Fibroblast of the aortic adventitia (primary cell): ENCODE measurements at places on chromosomes 16 and 17.

GRCh38 chr17:41464173-41464572 is 3.0 kb downstream of the KRT32 start:
- no peak for DNase-seq

GRCh38 chr17:81025741-81026129 is 9.2 kb upstream of the BAIAP2 start:
- peak; percentile 54 for DNase-seq

- DNase-seq: no peak
These were observed 24.5 kb downstream of the WDR45B start for GRCh38 chr17:82623707-82624106.

GRCh38 chr16:588639-588888 is 1.3 kb upstream of the RAB40C start:
- DNase-seq: peak; percentile 62

DNA sequence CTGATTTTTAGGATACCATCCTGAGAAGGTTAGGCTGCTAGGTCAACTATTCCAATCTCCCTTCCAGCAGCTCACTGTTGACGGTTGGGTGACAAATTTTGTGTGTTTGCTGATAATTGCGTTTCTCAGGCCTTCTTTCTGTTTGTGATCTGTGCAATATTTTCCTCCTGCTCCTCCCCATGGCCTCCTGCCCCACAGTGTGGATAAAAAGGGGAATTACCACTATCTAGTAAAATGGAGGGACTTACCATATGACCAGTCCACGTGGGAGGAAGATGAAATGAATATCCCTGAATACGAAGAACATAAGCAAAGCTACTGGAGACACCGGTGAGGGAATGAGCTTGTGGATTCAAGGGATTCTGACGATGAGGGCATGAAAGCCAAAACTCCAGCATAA is 9.2 kb downstream of the CHD3 start:
- peak; percentile 75 for DNase-seq

DNA sequence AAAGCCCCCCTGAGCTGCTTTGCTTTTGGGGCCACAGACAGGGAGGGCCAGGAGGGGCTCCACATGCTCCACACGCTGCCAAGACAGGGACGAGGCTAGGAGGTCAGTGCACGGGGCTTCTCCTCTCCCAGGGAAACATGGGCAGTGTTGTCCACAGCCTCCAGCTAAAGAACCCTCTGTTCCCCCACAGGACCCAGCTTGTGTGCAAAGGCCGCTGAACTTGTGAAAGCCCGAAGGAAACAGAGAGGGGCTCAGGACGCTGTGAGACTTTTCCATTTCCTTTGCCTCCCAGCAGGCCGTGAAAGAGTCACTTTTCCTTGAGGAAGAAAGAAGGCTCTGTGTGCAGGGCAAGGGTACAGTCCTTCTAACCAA is 9.7 kb downstream of the CDRT4 start:
- no peak for DNase-seq

GRCh38 chr16:88803264-88803987 is at the start of gene CDT1:
TSS of gene CDT1 (plus strand) at chr16:88803789. CDS start at chr16:88803832, 43 bp downstream.
- DNase-seq: peak; percentile 68

DNA sequence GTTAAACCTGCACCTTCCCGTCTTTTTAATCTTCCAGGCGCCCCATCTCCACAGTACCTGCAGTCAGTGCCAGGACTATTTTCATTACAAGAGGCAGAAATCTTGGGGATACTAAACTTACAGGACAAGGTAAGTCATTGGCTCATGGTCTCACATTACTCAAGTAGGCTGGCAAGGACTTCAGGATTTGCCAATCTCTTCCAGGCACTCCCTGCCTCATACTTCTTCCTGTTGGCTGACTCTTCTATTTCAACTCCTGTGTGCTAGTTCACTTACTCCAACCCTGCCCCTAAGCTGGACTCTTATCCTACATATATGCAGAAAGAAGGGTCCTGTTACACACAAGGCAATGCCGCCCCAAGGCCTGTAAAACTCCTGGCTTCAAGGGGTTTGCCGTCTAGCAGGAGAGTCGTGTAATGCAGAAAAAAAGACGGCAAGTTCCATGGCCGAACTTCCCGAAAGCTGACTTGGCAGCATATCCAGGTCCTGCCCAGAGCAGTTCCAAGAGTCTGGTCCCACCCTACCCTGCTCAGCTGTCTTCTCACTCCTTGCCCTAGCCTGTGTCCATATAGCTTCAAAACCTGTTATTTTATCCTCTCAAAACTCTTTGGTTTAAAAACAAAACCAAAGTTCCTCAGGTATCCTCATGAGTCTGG is 14.8 kb downstream of the ERN1 start:
- DNase-seq: peak; percentile 78

DNA sequence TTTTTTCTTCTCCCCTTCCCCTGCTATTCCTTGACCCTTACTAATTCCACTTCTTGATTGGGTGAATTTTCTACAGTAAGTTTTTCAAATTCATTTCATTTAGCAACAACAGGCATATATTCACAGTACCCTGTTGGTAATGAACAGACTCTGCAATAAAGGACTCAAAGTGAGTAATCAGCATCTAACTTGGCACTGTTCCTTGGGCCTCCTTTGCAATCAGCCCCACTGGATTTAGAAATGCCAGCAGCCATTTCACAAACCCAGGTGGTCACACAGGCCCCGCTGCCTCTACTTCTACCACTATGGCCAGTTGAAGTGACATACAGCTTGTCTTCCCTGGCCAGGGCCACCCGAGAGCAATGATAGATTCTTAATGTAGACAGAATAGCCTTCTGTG is 113.8 kb downstream of the CYB561 start:
- DNase-seq: peak; percentile 33

DNA sequence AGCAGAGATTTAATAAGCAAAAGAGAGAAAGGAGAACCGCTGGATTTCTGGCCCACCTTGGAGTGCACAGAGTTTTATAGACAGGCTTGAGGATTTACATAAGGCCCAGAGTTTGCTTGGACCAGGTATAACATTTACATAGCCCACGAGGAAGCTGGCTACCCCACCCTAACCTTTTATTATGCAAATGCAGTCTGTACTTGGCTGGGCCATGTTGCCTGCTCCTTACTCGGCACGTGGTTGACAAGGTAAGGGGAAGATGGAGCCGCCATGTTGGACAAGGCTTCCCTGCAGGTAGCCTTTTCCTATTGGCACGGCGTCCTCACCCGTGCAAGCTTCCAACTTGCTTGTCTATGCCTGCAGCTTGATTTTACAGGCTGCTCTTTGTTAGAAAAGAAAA is 35.2 kb upstream of the HS3ST3A1 start:
- DNase-seq: no peak

- peak; percentile 47 for DNase-seq
These were observed 7.8 kb downstream of the PLXDC1 start for GRCh38 chr17:39143552-39144093.

GRCh38 chr16:82331974-82332750 is 162.1 kb upstream of the MPHOSPH6 start:
- DNase-seq: no peak

- DNase-seq: no peak
These were observed 4.7 kb upstream of the SLC6A4 start for GRCh38 chr17:30240177-30240576.

DNA sequence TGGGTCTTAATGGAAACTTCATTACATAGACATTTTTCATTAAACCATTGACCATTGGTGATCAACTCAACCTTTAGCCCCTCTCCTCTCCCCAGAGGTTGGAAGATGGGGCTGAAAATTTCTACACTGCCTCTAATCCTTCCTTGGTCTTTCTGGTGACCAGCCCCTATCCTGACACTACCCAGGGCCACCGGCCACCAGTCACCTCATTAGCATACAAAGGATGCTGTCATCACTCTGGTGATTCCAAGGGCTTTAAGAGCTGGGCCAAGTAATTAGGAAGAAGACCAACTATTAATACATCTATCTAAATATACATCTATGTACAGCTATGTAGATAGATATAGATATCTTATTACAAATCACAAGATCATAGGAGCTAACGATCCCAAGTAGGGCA is 111.2 kb upstream of the IRX6 start:
- no peak for DNase-seq

DNA sequence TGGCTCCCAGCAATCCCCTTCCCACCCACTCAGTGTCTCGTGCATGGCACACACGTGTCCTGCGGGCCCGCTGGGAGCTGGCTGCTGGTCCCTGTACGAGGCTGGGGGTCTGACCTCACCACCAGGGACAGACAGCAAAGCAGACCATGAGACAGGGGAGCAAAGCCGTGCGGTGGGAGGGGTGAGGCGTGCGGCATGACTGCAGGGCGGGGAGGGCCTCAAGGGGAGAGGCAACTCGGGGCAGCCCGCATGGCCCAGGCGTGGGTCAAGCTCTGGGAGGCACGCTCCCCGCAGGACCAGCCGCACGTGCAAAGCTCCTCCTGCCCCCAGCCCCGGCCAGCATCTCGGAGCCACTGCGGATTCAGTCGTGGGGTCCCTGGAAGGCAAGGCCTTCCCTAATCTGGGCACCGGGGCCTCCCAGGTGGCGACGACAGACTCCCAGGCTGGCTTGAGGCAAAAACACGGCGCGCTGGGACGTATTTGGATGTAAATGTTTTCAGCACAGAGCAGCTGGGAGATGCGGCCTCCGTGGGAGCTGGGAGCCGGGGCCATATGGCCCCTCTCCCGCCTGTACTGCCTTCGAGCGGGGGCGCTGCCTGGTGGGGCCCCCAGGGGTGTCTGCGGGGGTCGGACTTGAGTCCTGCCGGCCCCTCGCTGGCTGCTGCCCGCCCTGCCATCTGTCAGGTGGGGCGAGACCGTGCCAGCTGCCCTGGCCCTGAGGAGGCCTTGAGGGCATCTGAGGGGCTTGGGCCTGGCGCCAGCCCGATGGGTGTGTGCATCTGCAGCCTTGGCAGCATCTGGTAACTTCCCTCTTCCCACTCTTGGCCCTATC is 12.2 kb upstream of the CBFA2T3 start:
- no peak for DNase-seq

DNA sequence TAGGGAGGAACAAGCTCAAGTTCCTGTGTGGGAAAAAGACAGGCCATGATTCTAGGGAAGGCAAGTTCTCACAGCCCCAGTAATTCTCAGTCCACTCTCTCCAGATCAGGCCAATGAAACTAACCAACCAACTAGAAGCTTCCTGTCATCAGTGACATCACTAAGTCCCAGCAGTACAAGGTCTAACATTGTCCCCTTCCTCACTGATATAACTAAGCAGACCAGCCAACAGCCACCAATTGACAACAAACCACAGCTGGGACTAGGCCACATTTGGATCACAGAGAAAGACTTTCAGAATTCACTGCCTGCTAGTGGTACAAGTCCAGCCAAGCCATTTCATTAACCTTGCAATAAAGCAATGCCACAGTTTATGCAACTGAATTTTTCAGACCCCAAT is 94.0 kb downstream of the CACNG1 start:
- no peak for DNase-seq

GRCh38 chr17:8725881-8726876 is 18.5 kb downstream of the CCDC42 start:
- no peak for DNase-seq

DNA sequence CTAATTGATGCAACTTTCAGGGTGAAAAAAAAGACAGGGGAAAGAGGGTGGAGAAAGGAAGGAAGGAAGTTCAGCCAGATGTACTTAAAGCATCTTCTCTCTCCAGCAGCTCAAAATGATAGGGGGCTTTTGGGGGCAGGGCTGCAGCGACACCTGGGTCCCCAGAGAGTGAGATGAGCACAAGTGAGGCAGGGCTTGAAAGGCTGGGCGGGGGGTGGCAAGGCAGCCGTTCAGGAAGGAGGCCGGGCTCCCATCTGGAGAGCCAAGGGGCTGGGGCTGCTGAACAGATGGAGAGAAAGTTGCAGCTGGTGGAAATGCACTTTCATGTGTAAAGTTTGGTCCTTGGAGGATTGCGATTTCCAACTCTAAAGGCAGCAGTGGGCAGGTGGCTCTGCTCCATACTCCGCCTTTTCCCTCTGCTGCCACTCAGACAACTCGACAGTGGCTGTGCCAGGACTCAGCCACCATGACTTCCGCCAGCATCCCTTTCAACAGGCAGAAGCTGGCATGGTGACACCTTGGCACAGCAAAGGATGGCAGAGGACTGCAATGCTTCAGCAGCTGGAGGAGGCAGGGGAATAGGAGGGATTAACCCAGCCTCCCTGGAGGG is 7.7 kb downstream of the SLC35B1 start:
- DNase-seq: no peak

- DNase-seq: peak; percentile 61
These were observed 924 bp downstream of the ZNF598 start for GRCh38 chr16:2008631-2009163.

GRCh38 chr17:28763804-28764266 is 20.0 kb downstream of the TRAF4 start:
- peak; percentile 88 for DNase-seq

- peak; percentile 85 for DNase-seq
These were observed at the start of gene POLR2C for GRCh38 chr16:57462209-57462977. TSS of gene POLR2C (plus strand) at chr16:57462679. CDS start at chr16:57462725, 46 bp downstream.

- peak; percentile 71 for DNase-seq
These were observed 982 bp upstream of the NEURL4 start for GRCh38 chr17:7329997-7330637.

- DNase-seq: peak; percentile 91
These were observed 118.1 kb downstream of the STXBP4 start for GRCh38 chr17:55086635-55087058.

DNA sequence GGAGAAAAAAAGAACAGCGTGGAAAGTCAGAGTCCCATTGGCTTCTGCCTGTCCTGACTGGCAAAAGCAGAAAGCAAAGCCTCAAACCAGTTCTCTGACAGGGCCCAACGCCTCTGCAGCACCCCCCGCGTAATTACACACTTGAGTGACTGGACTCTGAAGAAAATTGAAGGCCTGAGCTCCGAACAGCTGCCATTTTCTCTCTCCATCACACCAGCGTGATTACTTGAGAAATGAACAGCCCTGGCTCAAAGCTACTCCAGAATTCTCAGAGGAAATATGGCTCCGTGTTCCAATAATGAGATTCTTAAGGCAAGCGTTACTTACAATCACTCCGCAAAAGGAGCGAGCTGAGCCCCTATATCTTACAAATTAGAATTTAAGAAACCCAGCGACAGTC is 142.7 kb upstream of the C17orf78 start:
- no peak for DNase-seq

GRCh38 chr17:43810823-43811222 is 22.1 kb downstream of the MPP3 start:
- DNase-seq: no peak

- DNase-seq: peak; percentile 10
These were observed 5.0 kb upstream of the PRSS54 start for GRCh38 chr16:58299757-58300349.
